ENCODE measurements at places on chromosomes 6 and 20. TPM values are rescaled to one million over a fixed set of nuclear protein-coding genes. Genes with fewer than 3 reads are reported as not detected.

Gene SLPI
- total RNA-seq = not detected

Gene FNDC1
- under 0.01 TPM for total RNA-seq

Gene SLC4A11
- total RNA-seq = 28.9 TPM

Gene APCDD1L
- total RNA-seq = 0.13 TPM

Gene TEAD3
- total RNA-seq = 0.31 TPM

Gene HLA-DQA2
- total RNA-seq = not detected

Measured in bladder microvascular endothelial cell (primary cell).